ENCODE measurements at places on chromosomes 6 and 20.

GRCh38 chr6:34143884-34144580 lies 1.9 kb downstream of the GRM4 start:
- DNase-seq = peak; percentile 59

GRCh38 chr6:108425428-108425827 lies 130.6 kb downstream of the AFG1L start:
- DNase-seq = no peak

- no peak for DNase-seq
Observed at GRCh38 chr20:51871943-51872342, 69.6 kb upstream of the SALL4 start.

GRCh38 chr6:70059039-70059719 lies 192.8 kb downstream of the COL19A1 start:
- DNase-seq = no peak

DNA sequence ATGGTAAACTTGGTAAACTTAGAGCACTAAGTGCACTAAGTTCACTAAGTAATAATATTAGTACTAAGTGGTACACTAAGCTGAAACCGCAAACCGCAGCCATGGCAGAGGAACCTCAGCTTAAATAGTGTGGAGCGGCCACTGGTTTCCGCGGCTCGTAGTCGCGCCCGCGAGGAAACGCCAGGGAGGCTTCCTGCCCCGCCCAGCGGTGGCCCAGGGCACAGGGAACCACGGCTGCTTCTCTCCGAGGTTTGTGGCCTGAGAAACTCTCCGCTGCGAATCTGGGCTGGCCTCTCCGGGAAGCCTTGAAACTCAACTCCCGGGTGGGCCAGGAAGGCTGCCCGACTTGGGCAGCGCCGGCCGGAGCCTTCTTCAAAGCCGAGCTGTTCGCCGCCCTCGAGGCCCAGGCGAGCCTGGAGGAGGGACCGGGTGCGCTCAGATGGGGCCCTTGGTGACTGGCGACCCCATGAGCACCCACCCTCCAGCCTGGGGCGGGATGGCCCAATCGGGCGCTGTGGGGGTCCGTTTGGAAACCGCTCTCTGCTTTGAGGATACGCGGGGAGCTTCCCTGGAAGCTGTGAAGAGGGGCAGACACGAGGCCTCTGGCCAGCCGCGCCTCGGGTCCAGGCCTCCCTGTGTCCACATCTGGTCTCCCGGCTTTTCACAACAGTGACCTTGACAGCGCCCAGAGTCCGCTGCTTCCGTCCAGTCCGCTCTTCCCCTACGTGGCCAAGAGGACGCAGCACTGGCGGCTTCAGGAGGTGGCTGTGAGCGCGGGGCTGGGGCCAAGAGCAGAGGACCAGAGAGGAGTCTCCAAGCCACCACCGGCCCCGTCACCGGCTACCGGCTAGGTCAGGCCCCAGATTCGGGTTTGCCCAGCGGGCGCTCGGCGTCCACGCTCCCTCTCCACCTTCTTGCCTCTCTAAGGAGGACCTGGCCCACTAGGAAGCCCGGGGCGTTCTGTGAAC lies 25.4 kb upstream of the HLA-E start:
- no peak for DNase-seq

GRCh38 chr20:50695135-50695872 lies 4.0 kb upstream of the RIPOR3 start:
- DNase-seq = no peak

DNA sequence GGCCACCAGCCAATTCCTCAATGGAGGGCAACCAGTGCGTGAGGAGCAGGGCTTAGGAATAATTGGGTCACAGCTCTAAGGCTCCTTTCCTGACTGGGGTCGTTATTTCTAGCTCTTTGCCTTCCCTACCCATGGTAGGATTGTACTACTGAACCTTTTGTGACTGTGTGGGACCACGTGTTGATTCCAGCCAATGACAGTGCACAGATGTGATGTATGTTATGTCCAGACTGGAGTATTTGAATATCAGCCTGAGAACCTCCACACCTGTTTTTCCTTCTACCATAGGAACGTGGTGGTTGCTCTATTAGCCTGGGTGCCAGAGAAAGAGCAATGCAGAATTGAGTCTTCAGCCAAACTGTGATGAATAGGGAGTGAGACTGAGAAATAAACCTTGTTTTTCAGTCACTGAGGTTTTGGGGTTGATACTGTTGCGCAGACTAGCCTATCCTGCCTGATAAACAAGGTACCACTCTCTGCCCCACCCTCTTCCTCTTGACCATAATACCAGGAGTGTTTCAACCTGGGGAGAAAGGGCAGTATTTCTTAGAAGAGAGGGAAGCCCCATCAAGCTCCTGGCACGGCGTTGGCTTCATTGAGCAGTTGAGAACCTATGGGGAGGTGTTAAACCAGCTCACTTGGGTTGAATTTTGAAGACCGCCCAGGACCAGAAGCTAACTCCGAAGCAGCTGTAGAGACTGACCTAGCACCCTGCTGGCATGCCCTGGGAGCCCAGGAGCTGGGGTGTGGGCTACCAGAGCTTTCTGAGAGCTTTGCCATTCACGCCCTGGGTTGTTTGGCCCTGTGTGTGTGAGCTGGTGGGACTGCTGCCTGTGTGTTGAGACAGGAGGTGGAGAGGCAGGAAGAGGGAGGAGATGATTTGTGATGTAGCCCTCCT lies 105.5 kb upstream of the BACH2 start:
- DNase-seq = no peak

GRCh38 chr20:58839991-58840747 lies 10.5 kb downstream of the GNAS-AS1 start:
- no peak for DNase-seq

GRCh38 chr6:74015427-74015826 lies 319.4 kb downstream of the CD109 start:
- no peak for DNase-seq

- DNase-seq = no peak
Observed at GRCh38 chr6:154561750-154562149, 51.3 kb upstream of the CNKSR3 start.

GRCh38 chr20:37522260-37523011 lies 1.4 kb downstream of the NNAT start:
- DNase-seq = no peak

DNA sequence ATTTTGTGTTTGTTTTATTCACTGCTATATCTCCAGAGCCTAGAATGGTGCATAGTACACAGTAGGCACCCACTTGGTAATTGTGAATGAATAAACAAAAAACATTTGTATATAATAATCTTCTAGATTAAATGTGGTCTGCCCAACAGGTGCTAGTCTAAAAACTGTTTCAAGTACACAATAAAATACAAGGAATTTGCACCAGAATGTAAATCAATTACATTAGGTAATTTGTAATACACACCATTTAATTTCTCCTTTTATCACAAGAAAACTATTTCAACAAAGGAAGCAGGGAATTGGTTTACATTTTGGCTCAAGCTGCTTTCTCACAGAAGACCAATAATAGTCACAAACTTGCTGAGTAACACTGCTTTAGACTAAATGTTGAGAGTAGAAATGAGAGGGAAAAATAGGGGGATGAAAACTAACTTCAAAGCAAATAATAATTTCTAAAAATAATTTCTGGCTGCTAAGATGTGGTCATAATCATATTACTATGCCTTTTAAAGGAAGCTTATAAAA lies 22.1 kb downstream of the RUNX2 start:
- DNase-seq = no peak

GRCh38 chr20:25339608-25340007 lies 51.0 kb downstream of the ABHD12 start:
- no peak for DNase-seq

GRCh38 chr20:25477014-25477882 lies 69.8 kb downstream of the GINS1 start:
- DNase-seq = no peak

GRCh38 chr6:152329638-152330448 lies 307.3 kb downstream of the SYNE1 start:
- no peak for DNase-seq

GRCh38 chr6:165849534-165850430 lies 186.7 kb upstream of the PDE10A start:
- no peak for DNase-seq

- no peak for DNase-seq
Observed at GRCh38 chr6:71481011-71481410, 192.4 kb downstream of the OGFRL1 start.

GRCh38 chr6:125154761-125155135 lies 1.2 kb downstream of the TPD52L1 start:
- peak; percentile 15 for DNase-seq

GRCh38 chr20:36582322-36582721 lies 8.9 kb downstream of the TGIF2 start:
- DNase-seq = no peak

DNA sequence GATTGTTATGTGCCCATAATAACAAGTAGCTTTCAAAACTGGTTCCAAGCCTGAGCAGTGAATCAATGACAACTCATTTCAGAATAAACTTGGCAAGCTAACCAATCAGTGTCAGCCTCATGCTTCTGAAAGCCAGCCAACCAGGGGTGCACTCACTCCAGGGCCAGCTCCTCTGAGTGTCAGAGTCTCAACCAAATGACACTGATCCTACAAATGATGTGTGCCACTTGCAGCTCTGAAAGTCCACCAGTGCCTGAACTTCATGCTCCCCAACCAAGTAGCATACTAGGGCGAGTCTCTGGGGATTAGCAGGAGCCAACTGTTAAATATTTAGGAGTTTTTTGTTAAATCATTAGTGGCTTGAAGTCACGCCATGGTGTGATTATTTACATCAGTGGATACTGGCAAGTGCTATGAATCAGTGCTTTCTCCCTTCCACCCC lies 4.5 kb downstream of the IYD start:
- DNase-seq = no peak

DNA sequence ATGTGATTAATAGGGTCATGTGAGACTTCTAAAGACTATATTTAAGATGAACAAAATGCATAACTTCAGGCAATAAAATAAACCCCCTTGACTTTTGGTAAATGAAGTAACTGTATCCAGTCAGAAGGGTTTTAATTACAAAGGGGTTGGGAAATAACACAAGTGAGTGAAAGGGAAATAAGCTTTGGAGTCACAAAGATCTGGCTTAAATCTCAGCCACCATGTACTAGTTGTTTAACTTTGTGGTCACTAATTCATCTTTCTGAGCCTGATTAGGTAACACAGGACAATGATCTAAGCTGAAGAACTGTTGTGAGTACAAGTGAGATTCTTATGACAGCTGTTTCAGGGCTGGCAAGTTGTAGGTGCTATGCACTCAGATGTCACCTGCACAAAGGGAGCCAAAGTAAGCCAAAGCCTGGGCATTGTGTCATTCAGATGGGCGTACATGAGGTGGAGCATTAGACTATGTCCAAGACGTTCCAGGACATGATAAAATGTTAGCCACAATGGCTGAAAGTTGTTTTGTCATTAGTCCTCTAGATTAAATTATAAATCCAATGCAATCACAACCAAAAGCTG lies 13.8 kb downstream of the TOMM34 start:
- DNase-seq = no peak

DNA sequence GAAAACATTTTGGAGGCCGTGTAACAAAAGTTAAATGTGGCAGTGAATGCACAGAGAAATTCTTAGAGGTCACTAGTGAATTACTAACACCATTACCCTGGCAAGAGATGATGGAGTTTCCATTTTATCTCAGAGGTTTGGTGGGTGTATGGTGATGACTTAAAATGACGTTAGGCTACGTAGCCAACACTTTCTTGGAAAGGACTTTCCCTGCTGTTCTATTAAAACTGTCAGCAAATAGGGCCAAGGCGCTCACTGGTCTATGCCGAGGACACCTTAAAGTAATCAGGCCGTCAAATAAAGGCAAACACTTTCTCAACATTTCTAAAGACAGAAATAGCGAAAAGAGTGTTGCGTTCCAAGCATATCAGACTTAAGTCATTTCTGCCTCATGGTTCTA lies 160.8 kb downstream of the GMPR start:
- no peak for DNase-seq

GRCh38 chr6:46287043-46287442 lies 116.3 kb upstream of the ENPP5 start:
- no peak for DNase-seq

GRCh38 chr20:58094698-58095097 lies 133.8 kb downstream of the ANKRD60 start:
- DNase-seq = no peak

GRCh38 chr6:25458485-25458884 lies 179.3 kb downstream of the CARMIL1 start:
- DNase-seq = no peak

- DNase-seq = no peak
Observed at GRCh38 chr6:129901910-129902309, 40.8 kb upstream of the TMEM244 start.

DNA sequence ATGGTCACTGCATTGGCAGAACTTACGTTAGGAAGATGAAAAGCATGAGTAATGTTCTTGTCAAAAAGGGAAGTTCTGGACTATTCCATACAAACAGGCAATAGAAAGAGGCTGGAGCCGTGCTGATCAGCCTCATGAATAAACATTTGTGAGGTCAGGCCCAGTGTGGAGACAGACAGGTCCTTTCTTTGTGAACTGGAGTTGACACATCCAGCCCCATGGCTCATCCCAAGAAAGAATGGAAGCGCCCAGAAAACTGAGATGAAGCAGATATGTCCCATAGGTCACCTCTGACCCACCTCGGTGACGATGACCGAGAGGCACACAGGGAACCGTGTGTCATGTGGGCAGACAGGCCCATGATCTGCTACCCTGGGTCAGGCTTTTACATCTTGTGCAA lies 276.0 kb upstream of the SGK1 start:
- DNase-seq = no peak

DNA sequence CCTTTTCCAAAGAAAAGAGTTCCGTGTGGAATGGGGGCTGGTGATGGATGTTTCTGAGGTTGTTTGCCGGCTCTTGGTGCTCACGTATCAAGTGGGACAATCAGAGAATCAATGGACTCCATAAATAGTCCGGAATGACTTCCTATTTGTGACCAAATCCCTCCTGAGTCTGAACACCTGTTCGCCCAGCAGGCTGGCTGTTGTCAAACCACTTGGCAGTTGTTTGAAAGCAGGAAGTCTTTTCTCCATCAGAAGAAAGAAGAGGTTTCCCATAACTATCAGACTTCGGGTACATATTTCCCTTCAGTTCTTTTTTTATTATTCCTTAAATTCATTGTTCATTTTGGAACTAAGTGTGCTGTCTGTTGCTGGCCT lies 154.7 kb upstream of the RIN2 start:
- DNase-seq = no peak

DNA sequence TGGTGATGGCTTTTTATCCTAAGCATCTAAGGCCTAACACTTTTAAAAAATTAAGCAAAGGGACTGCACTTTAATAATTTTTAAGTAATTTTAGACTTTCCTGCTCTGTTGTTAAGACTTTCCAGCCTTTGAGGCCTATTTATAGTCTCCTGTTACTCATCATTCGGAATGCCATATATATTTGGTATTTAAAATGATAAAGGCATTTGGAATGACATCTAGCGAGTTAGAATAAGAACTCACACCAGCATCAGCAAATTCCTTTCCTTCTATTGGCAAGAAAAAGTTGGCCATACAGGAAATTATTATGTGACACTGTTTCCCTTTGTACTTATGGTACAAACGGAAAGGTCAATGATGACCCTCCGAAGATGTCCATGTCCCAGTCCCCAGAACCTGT lies 88.1 kb upstream of the STMND1 start:
- no peak for DNase-seq

GRCh38 chr6:141641406-141641805 lies 491.3 kb upstream of the GJE1 start:
- no peak for DNase-seq

Data from GM12891 (cell line).